Mammary epithelial cell (primary cell): ENCODE measurements at places on chromosomes 12 and 14.

- DNase-seq: no peak
Observed at GRCh38 chr12:54631988-54632728, 2.5 kb downstream of the LACRT start.

- DNase-seq: no peak
Observed at GRCh38 chr14:23939607-23940326, 13.8 kb upstream of the DHRS4 start.

GRCh38 chr14:82987502-82988124 is 1454.0 kb upstream of the SEL1L start:
- no peak for DNase-seq

DNA sequence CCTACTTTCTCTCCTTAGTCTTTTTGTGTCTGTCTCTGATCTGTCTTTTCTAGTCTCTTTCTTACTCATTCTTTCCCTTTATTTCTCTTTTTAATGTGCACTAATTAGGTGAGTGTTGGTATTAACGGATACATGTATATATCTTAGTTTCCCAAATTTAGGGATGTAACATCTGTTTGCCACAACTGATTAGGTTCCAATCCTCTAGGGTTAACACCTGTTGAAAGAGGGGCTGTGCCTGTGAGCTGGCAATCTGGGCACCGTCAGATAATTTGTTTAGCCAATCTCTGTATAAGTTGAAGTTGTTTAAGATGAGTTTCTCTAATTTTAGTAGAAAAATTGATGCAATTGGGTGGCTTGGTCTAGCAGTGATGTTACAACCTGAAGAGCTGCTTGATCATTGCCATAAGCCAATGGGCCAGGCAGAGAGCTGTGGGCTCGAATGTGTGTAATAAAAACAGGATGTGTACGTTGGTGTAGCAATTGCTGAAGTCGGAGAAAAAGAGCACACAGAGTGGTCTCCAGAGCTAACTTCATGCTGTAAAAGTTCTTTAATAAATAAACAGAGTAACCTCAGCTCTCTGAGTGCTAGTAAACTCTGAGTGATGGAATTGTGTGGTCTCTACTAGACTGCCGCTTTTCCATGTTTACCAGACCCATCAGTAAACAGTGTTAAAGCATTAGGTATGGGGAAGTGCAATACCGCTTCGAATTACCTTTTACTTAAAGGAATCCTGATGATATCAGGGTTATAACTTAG is 18.3 kb upstream of the LYZ start:
- DNase-seq: no peak

DNA sequence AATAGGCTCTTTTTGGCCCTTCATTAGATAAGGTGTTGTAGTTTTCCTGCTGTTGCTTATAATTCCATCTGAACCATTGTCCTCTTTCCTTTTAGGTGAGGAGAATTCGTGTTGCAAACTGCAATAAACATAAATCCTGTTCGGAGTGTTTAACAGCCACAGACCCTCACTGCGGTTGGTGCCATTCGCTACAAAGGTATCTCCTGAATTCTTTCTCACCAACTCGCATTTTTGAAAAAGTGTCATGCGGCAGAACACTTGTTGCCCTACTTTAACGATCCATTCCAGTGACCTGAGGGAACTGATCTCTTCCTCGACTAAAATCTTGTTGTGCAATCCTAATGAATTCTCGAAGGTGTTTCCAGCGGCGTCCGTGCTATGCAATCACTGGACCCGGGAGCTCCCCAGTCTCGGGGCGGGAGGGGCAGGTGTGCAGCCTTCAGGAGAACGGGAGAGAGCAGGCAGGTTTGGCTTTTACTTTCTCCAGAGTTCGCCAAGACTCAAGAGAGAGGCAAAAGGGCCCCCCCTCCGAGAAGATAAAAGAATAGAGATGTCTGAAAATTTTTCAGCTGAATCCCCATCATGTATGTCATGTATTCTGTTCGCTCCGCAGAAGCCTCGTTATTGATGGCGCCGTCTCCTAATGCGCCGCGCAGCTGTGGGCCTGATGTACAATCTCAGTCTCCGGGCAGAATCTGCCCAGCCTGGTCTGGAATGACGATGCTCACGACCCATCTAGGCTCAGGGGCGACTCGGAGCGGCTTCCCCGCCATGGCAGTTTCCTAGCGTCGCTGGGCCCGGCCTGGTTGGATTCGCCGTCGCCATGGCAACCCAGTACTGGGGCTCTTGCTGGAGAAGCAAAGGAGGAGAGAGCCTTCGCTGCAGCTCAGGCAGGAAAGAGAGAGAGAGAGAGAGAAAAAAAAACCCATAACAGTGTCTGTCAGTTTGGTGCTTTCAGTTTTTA is 38.2 kb downstream of the PLXNC1 start:
- no peak for DNase-seq

DNA sequence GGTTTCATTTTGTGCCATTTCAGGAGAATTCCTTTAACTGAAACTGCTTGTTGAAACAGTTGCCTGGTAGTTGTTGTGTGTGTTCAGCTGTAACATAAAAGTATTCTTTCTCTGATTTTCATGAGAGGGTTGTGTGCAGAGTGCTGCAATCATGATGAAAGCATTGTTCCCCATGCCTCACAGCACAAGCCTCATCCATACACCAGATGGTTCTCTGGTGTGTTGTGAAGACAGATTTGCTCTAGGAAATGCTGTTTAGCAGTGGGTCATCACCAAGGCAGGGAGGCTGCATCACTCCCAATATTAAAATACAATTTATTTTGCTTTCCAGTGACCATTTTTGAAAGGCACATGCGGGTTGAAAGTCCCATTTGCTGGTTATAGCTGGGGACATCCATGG is 404.4 kb downstream of the AACS start:
- no peak for DNase-seq

- no peak for DNase-seq
Observed at GRCh38 chr14:100740196-100740825, 13.6 kb downstream of the DLK1 start.

GRCh38 chr14:36346052-36346451 is 25.6 kb upstream of the MBIP start:
- no peak for DNase-seq

- no peak for DNase-seq
Observed at GRCh38 chr14:71942904-71943694, 10.9 kb downstream of the RGS6 start.

- no peak for DNase-seq
Observed at GRCh38 chr12:9098115-9098452, 17.6 kb downstream of the A2M start.

DNA sequence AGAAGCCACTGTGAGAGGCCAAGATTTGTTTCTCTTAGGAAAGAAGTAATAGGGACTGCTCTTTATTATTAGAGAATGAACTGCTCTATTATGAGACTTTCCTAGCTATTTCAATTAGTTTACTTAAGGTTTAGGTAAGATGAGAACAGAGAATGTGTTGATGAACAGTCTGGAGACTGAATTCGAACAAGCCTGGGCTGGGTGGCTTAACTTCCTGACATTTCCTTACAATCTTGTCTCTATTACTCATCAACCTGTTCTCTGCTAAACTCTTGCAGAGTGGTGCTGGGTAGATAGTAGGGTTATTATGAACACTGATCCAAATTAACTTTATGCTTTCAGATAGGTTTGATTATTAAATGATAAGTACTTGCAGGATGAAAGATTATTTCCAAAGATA is 31.2 kb downstream of the SLC15A5 start:
- peak; percentile 46 for DNase-seq

DNA sequence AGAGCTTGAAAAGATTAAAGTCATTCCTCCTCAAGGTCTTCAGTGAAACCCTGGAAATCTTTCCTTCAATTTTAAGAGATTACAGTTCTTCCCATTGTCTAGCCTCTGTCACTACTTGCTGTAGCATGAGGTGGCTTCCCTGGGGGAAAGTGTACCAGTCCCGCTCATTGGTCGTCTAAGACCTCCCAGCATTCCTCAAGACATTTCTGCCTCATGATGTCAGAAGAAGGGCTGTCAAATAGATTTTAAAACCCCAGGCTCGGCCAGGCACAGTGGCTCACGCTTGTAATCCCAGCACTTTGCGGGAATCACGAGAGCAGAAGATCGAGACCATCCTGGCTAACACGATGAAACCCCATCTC is 46.7 kb downstream of the SMUG1 start:
- no peak for DNase-seq

DNA sequence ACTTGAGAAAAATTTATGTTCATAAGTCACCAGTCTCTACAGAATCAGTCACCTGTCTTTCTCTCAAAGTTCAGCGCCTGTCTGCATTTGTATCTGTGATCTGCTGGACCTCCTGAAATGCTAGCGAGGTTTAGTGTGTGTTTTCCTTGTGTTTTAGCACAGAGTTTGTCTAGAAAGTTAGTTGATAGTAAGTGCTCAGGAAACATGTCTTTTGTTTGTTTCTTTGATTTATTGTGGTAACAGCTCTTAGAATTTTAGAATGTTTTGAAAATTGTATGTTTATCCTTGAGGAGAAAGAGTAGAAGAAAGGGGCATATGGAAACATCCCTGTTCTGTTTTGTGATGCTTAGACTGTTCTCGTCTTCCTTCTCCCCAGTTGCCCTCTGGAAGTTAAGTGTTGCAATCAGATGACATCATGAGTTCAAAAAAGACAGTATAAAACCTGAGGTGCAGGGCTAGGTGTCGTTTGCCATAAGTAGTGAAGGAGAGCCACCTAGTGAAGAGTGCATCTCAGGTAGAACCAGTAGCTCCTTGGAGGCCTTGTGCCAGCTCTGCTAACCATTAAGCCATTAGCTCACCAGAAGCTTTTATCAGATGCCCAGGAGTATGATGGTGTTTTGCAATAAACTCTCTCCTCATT is 44.8 kb downstream of the FBXW8 start:
- peak; percentile 81 for DNase-seq

DNA sequence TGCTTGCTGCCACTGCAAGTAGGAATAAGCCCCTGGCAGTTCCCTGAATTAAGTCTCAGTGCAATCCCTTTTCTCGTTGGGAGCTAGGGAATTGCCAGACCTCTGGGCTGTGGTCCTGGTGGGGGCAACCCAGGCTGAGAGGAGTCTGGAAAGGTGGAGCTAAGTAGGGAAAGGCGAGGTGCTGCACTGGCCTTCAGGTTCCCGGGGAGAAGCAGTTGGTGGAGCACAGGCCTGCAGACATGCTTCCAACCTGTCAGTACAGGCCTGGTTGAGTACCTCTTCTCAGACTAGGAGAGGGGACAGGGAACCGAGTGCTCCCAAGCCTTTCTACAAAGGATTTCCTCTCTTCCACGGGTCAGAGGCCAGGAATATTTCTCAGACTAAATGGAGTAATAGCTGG is 1.5 kb downstream of the NRIP2 start:
- peak; percentile 16 for DNase-seq

DNA sequence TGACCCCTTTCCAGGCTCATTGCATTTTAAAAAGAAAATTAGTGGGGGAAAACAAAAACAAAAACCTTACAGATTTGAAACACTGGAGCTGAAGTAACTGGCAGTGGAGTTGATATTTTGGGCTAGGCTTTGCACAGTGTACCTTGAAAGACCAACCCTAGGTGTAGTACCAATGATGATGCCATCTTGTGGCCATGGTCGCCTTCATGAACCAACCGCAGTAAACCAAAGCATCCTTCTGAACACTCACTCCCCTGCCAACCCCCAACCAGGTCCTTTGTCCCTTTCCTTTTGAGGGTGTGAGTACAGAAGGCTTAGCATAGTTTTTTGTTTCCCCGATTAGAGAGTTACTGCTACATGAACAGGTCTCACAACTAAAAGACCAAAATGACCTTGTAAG is 5.9 kb downstream of the TOMM20L start:
- DNase-seq: no peak

- DNase-seq: no peak
Observed at GRCh38 chr14:68596701-68597100, 196.2 kb downstream of the ZFP36L1 start.

- no peak for DNase-seq
Observed at GRCh38 chr12:89363084-89363483, 10.8 kb upstream of the DUSP6 start.

GRCh38 chr12:21065845-21066244 is 65.1 kb upstream of the SLCO1B1 start:
- DNase-seq: no peak

GRCh38 chr14:71411738-71412137 is 504.5 kb downstream of the PCNX1 start:
- DNase-seq: no peak

DNA sequence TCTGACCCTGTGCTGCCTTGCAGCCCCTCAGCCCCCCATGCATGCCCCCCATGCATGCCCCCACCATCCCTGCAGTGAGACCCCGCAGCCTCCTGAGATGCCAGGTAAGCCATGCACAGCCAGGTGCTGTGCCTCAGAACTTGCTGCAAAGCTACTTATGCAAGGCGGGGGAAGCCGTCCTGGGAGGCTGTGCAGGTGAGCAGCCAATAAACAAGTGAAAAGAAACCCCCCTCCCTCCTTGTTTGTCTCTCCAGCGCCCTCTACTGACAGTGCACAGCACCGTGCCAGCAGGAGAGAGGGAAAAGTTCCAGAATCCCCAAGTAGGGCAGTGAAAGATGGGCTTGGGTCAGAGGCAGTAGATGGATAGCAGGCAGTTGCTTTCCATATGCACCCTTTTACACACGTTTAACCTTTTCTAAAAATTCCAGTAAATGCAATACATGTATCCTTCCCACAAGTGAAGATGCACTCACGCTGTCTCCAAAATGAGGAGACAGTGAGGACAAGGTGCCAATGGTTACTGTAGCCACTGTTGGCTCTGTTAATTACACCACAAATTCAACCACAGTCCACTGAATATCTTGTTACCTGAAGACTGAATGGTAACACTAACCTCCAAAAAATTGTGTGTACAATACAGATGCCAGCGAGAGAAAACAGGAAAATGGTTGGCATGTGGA is 18.0 kb downstream of the TNFAIP2 start:
- peak; percentile 34 for DNase-seq

GRCh38 chr12:92047393-92047826 is 98.2 kb downstream of the BTG1 start:
- DNase-seq: no peak

GRCh38 chr12:27305673-27306456 is 26.8 kb upstream of the BMAL2 start:
- DNase-seq: no peak

- no peak for DNase-seq
Observed at GRCh38 chr14:102241147-102241546, 63.8 kb downstream of the MOK start.

DNA sequence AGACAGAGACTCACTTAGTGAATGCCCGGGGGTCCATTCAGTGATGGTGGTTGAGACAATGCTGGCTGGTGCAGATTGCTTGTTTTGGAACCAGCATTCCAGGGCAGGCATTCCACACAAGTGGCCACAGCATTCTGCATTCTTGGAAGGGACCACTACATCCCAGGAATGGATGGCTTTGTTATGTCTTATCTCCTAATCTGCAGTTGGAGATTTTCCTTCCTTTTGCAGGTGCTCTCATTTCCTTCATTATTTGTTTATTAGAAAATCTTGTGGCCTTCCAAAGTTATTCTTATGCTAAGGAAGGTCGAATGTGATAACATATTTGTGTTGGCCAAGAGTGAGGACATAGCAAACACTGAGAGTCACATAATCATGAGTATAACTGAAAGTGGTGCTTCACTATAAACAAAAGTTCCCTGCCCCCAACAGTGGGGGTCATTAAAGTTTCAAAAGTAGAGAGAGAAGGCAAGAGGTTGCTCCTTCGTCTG is 66.0 kb downstream of the BMP4 start:
- no peak for DNase-seq

- DNase-seq: no peak
Observed at GRCh38 chr12:51887476-51888315, at the start of gene ANKRD33. Gene ANKRD33 (plus strand): TSS chr12:51888103. CDS start chr12:51888187, 84 bp downstream.

- no peak for DNase-seq
Observed at GRCh38 chr14:105218611-105219010, 29.7 kb upstream of the BTBD6 start.
